T-cell (primary cell): ENCODE measurements at places on chromosomes 6 and 20. TPM values are rescaled to one million over a fixed set of nuclear protein-coding genes. Genes with fewer than 3 reads are reported as not detected.

LCA5 gene
- total RNA-seq: 0.21 TPM

DNA sequence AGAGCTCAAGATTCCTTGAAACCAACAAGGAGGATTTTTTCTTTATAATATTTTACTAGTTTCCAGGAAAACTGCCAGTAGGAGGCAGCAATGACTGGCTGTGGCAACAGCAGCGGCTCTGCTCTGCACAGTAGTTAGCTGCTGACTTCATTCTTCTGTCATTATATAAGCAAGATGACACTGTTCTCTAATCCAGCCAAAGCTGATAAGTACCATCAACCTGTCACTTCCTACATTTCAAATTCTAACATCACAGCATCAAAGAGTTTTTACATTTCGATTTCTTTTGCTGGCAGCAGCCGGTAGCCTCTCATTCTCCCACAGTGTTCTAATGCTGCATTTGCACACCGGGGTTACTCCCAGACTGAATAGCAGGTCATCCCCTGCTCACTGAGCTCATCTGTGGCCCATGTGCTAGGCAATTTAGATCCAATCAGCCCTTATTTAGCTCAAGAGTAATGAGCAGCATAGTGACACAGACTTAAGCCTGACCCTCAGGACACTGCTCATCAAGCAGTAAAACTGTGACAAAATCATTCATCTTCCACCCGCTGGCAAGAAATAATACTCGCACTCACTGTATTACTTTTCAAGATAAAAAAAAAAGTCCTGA is 67.8 kb downstream of the MMS22L start:
- H3K27me3 ChIP-seq: no peaks in the 10 kb centered on the region
- H3K4me1 ChIP-seq: no peaks in the 10 kb centered on the region

GRCh38 chr6:17022604-17023003 is 79.2 kb upstream of the STMND1 start:
- H3K4me3 ChIP-seq: no peak overlapping the region
- no peaks in the 10 kb centered on the region for H3K36me3 ChIP-seq
- no peaks in the 10 kb centered on the region for H3K4me1 ChIP-seq
- H3K27ac ChIP-seq: no peak overlapping the region
- DNase-seq: no peak

MUC22 gene
- not detected for total RNA-seq

DNA sequence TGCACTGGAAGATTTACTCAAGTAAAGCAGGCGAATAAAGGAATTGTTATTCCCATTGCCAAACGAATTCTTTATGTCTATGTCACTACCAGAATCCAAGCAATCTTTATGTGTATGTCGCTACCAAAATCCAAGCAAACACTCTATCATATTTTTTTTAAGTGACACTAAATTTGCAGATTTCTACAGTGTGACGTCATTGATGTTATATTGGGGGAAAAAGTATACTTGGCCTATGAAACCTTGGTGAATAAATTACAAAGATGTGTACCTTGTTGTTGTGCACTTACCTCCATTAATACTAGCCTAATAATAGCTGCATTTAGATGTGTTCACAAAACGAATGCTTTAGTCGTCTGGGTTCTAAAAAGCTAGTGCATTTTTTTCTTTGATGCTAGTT is 957 bp downstream of the TTK start:
- H3K4me3 ChIP-seq: no peak overlapping the region
- no peak for DNase-seq
- no peaks in the 10 kb centered on the region for H3K27me3 ChIP-seq
- no peaks in the 10 kb centered on the region for H3K36me3 ChIP-seq
- H3K4me1 ChIP-seq: peaks cover 16% of the 10 kb centered on the region
- H3K27ac ChIP-seq: no peak overlapping the region

DNA sequence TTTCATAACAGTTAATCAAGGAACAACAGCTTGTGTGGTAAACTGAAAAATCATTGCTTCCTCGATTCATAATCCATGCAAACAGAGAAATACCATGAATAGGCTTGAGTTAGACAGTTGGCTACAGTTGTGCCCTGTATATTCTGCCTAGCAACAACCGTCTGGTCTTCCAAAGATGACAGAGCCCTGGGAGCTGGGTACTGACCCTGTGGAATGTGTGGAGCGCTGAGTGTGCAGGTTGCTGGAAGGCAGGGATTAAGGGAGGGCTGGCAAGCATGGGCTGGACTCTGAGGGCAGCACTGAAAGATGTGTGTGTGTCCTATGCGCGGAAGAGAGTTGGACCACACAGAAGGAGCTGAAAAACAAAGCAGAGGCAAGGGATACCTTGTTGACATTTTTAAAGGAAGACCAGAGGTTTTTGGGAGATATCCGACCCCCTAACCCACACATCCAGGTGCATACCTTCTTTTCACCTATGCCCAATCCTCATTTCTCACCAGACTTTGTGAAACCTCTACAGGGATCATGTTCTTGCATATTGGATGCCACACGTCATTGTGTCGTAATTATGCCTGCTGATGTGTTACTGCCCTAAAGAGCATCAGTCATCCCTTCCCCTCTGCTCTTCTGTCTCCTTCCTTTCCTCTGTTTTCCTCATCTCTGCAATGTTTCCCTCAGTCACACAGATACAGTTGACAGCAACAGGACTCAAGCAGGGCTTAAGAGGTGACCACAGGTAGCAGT is 58.2 kb upstream of the VGLL2 start:
- H3K4me3 ChIP-seq: no peak overlapping the region
- no peak for DNase-seq
- H3K36me3 ChIP-seq: no peaks in the 10 kb centered on the region
- no peaks in the 10 kb centered on the region for H3K4me1 ChIP-seq
- H3K27ac ChIP-seq: no peak overlapping the region
- H3K27me3 ChIP-seq: no peaks in the 10 kb centered on the region

PGC gene
- total RNA-seq: not detected

NINL gene
- total RNA-seq: 1.3 TPM

- H3K27ac ChIP-seq: no peak overlapping the region
- H3K4me3 ChIP-seq: no peak overlapping the region
- no peaks in the 10 kb centered on the region for H3K36me3 ChIP-seq
- no peaks in the 10 kb centered on the region for H3K4me1 ChIP-seq
- no peaks in the 10 kb centered on the region for H3K27me3 ChIP-seq
- no peak for DNase-seq
Observed at GRCh38 chr6:12148317-12148801, 136.2 kb downstream of the HIVEP1 start.

- H3K27me3 ChIP-seq: no peaks in the 10 kb centered on the region
- no peak overlapping the region for H3K4me3 ChIP-seq
- peaks cover 5% of the 10 kb centered on the region for H3K4me1 ChIP-seq
- H3K27ac ChIP-seq: no peak overlapping the region
- DNase-seq: no peak
Observed at GRCh38 chr20:31570021-31570463, 35.0 kb upstream of the ID1 start.

DNA sequence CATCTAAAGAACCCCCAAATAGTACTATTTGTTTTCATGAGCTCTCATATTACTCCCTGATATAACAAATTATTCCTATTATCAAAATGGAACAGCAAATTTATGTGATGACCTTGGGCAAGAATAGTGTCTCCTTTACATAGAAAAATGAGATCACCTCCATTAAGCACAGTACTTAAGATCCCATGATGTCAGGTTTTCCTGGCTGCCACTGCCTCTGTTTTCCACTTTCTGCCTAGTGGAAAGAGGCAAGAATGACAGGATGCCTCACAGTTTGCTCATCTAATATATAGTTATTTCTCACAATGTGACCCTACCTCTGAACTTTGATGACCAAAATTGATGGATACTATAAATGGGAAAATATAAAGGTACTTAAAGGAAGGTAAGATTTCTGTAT is 260.1 kb upstream of the SGK1 start:
- H3K4me1 ChIP-seq: no peaks in the 10 kb centered on the region
- DNase-seq: no peak
- H3K4me3 ChIP-seq: no peak overlapping the region
- H3K27ac ChIP-seq: no peak overlapping the region
- H3K27me3 ChIP-seq: no peaks in the 10 kb centered on the region
- no peaks in the 10 kb centered on the region for H3K36me3 ChIP-seq

DNA sequence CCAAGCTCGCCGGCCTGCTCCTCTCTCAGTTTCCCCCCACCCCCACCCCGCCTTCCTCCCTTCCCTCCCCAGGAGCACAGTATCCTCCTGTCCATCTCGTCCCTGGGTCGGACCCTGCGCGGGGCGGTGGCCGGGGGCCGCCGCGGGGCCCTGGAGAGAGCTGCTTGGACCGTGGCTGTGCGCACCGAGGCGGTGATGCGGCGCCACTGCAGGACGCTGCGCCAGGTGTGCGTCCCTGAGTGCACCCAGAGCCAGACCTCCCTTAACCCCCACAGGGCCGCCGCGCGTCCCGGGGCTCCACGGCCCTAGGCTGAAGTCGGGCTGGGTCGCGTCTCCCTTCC is 2.2 kb downstream of the C20orf204 start:
- peaks cover 6% of the 10 kb centered on the region for H3K36me3 ChIP-seq
- H3K27ac ChIP-seq: no peak overlapping the region
- peak overlapping the region; percentile 3 for H3K4me3 ChIP-seq
- H3K27me3 ChIP-seq: peaks cover 28% of the 10 kb centered on the region
- H3K4me1 ChIP-seq: peaks cover 18% of the 10 kb centered on the region

DNA sequence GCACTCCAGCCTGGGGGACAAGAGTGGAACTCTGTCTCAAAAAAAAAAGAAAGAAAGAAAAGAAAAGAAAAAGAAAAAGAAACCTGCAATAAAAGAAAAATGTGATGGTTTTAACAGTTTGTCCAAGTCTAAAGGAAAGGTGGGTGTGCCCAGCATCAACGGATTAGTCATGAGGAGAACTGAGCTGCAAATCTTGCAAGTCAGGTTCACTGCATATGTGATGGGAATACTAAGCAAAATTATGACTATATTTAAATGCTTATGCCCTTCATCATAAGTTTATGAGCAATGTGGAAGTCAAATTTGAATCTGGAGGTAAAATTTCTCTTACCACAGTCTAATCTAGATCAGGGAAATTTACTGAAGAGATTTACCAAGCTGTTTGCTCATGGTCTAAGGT is 13.1 kb upstream of the CDK19 start:
- no peak overlapping the region for H3K27ac ChIP-seq
- H3K4me3 ChIP-seq: no peak overlapping the region
- H3K4me1 ChIP-seq: no peaks in the 10 kb centered on the region
- no peak for DNase-seq
- H3K36me3 ChIP-seq: no peaks in the 10 kb centered on the region
- no peaks in the 10 kb centered on the region for H3K27me3 ChIP-seq

LPIN3 gene
- 0.16 TPM for total RNA-seq

SLC26A8 gene
- total RNA-seq: not detected

GRCh38 chr20:10250902-10251301 is 32.3 kb downstream of the SNAP25 start:
- no peak for DNase-seq
- H3K4me3 ChIP-seq: no peak overlapping the region
- no peaks in the 10 kb centered on the region for H3K27me3 ChIP-seq
- H3K4me1 ChIP-seq: no peaks in the 10 kb centered on the region
- H3K27ac ChIP-seq: no peak overlapping the region

- no peak for DNase-seq
- H3K36me3 ChIP-seq: no peaks in the 10 kb centered on the region
- H3K27me3 ChIP-seq: no peaks in the 10 kb centered on the region
- no peaks in the 10 kb centered on the region for H3K4me1 ChIP-seq
- H3K27ac ChIP-seq: no peak overlapping the region
Observed at GRCh38 chr6:11909696-11910132, 102.4 kb upstream of the HIVEP1 start.

DNA sequence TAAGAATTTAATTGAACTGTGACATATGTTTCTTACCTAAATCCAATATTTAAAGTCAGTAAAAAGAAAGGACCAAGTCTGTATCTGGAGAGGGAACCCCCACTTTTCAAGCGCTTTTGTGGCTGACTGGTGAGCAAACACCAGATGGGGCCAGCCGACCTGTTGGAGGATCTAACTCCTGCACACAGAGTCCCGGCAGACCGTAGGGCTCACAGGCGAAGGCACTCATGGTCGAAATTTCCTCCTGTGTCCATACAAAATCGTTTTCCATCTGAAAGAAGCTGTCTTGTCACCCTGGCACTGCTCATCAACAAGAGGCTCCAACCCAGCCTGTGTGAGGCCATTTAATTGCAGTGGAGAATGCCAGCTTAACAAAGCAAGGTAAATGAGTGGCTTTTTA is 94.0 kb downstream of the SCML4 start:
- H3K27ac ChIP-seq: peak overlapping the region; percentile 78
- peak; percentile 54 for DNase-seq
- no peaks in the 10 kb centered on the region for H3K27me3 ChIP-seq
- H3K4me3 ChIP-seq: peak overlapping the region; percentile 71

DNA sequence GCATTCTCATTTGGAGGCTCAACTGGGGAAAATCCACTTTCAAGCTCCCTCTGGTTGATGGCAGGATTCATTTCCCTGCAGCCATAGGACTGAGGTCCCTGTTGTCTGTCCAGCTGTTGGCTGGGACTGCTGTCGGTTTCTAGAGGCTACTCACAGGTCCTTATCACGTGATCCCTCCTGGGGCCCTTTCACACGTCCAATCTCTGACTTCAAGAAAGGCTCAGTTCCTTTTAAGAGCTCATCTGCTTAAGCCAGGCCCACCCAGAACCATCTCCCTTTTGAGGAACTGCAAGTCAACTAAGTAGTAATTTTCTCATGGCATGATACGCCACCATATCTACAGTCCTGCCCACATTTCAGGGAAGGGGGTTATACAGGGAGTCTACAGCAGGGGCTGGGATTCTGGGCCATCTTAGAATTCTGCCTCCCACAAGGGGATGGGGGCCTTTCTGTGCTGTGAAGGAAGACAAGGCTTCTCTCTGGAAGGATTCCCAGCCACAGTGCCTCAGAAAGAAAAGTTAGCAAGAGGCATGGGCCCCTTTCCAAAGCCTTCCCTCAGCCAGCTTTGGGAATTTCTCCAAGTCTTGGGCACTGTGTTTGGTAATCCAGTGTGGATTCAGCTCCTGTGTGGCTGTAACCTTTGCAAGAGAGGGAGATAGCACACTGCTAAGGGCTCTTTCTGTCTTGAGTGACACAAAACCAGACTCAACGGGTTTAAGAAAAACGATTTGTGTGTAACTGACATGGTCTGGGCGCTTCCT is 66.4 kb downstream of the CTCFL start:
- no peaks in the 10 kb centered on the region for H3K4me1 ChIP-seq
- no peaks in the 10 kb centered on the region for H3K36me3 ChIP-seq
- H3K27ac ChIP-seq: no peak overlapping the region

GRCh38 chr20:62141397-62142251 is 1.6 kb downstream of the PSMA7 start:
- H3K4me3 ChIP-seq: peak overlapping the region; percentile 52
- peak; percentile 18 for DNase-seq
- peaks cover 6% of the 10 kb centered on the region for H3K36me3 ChIP-seq
- H3K27me3 ChIP-seq: no peaks in the 10 kb centered on the region
- peak overlapping the region; percentile 2 for H3K27ac ChIP-seq
- H3K4me1 ChIP-seq: peaks cover 19% of the 10 kb centered on the region

ENPP4 gene
- total RNA-seq: 9.4 TPM

TRIM31 gene
- not detected for total RNA-seq

DNA sequence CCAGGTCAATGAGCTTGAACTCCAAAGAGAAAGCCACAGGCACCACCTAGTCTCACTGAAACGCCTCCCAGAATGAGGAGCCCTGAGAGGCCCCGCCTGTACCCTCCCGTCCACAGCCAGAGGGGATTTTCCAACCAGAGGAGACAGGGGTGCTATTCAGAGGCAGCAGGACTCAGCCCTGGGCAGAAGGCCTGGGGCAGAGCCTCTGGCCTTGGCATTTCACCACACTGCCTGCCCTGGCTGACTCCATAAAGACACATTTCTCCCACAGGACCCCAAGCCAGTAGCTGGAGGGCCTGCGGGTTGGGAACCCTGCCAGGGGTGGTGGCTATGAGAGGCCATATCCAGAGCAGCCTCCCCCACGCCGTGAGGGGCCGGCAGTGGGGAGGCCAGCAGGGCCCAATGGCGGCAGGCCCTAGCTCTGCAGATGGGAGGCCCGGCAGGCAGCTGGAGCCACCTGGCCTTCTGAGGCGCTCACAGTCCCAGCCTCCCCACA is 159.3 kb downstream of the PREX1 start:
- no peak overlapping the region for H3K27ac ChIP-seq
- no peak for DNase-seq
- H3K36me3 ChIP-seq: peaks cover 3% of the 10 kb centered on the region
- H3K4me1 ChIP-seq: no peaks in the 10 kb centered on the region
